Activated CD8-positive, alpha-beta memory T cell treated with anti-CD3 and anti-CD28 coated beads, Interleukin-2, amount 50 U/mL, for 4 hours (primary cell): ENCODE measurements at places on chromosomes 3 and 15.

DNA sequence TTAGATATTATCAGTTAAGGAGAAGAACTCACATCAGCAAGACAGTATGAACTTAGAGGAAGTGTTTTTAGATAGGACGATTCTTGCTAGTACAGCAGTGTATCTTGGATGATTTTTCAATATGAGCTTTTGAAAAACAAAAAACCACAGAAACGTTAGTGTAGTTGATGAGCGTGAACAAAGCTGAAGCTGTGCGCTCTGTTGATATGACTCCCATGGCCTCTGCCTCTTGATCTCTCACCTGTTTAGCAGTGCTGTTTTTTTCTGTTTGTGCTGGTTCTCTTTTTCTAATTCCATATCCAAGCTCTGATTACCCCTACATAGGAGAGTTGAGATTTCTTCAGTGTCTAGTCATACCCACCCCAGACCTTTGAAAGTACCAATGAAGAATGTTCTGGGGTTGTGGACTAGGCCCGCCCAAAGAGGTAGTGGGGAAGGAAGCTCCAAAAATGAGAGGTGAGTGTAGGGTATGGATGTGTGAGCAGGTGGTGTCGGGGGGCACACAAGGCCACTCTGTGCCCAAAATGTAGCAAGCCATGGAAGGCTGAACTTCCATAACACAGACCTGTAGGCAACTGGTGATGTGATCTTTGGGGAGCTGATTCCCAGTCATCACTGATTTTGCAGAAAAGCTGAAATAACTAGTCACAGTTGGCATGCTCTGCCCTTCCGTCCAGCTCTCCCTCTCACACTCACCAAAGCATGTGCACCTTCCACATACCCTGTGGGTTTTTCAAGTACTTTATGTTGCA, 20.0 kb upstream of the CMTM7 start:
- no peak for DNase-seq

GRCh38 chr15:71373917-71374316, 258.6 kb downstream of the THSD4 start:
- no peak for DNase-seq

DNA sequence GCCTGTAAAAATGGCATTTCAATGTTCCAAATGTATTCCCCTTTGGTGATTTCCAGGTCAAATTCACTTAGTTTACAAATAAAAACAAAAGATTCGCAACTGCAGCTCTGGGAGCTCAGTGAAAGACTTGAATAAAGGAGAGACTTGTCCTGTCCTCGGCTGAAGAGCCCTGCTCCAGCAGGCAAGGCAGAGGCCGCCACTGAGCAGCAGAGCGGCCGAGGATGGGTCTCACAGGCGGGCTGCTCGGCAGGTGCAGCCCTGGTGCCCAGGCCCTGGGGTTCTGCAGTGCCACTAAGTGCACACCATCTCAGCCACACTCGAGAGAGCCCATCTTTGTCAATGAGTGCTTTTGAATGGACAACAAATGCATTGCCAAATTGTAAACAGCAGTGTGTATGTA, 856.2 kb downstream of the AGBL1 start:
- no peak for DNase-seq

DNA sequence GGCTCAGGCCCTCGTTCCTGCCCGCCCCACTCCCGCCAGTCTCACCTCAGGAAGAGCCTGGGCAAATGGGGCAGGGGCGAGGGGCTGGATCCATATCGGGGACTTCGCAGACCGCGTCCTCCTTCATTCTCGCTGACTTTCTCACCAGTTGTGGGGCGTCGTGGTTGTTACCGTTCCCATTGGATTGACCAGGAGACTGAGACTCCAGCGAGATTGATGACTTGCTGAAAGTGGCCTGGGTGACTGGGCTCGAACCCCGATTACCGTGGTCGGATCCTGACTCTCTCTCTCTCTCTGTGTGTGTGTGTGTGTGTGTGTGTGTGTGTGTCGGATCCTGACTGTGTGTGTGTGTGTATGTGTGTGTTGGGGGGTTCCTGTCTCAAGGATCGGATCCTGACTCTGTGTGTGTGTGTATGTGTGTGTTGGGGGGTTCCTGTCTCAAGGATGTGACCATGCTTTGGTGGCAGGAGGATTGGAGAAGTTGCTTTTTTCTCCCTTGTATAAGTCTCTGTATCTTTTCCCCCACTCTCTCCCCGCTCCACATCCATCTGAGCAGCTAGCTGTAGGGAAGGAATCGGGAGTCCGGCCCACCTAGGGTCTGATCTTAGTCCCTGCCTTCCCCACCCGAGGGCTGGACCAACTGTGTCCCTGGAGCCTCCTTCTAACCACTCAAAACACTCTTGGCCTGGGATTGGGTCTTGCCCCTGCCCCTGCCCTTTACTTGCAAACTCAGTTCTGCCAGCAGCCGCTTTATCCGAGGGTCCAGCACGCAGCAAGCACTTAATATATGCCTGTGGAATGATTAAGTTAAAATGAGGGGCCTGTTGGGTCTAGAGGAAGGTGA, 603 bp downstream of the PLEKHO2 start:
- DNase-seq, result no peak

GRCh38 chr15:99212406-99212805, 37.0 kb downstream of the TTC23 start:
- DNase-seq, result no peak

DNA sequence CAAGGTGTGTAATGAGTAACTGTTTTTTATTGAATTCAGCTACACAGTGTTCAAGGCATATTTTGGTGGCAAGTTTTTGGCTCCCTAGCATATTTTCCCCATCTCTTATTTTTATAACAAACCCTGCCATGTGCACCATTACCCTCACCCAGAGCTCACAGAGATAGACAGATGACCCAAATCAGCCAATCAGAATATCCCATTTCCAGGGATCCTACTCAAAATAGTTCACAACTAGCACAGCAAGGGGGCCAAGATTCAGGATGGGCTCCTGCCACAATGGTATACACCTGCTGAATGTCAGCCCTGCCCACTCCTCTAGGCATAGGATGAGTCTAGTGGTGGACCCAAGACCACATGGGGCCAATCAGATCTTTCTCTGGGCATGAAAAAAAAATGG, 78.8 kb upstream of the SETMAR start:
- DNase-seq, result no peak

DNA sequence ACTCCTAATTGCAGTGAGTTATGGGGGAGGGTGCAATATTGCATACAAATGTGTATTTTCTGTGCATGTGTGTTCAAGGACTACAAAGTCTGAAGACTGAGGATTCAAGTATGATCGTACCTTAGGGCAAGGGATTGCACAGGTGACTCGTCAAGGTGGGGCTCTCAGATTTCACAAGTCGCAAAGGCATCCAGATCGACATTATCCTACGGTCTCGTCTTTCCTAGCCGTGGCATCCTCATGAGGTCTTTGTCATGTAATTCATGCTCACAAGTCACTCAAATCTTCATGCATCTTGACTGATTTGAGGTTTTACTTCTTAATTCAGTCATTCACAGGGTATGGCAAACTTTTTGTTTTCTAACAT, 191.4 kb upstream of the HES1 start:
- DNase-seq, result no peak

- DNase-seq, result no peak
Measured at GRCh38 chr3:78978037-78978436, 789.8 kb downstream of the ROBO1 start.

- no peak for DNase-seq
Measured at GRCh38 chr3:20914310-20914709, 728.3 kb upstream of the SGO1 start.

DNA sequence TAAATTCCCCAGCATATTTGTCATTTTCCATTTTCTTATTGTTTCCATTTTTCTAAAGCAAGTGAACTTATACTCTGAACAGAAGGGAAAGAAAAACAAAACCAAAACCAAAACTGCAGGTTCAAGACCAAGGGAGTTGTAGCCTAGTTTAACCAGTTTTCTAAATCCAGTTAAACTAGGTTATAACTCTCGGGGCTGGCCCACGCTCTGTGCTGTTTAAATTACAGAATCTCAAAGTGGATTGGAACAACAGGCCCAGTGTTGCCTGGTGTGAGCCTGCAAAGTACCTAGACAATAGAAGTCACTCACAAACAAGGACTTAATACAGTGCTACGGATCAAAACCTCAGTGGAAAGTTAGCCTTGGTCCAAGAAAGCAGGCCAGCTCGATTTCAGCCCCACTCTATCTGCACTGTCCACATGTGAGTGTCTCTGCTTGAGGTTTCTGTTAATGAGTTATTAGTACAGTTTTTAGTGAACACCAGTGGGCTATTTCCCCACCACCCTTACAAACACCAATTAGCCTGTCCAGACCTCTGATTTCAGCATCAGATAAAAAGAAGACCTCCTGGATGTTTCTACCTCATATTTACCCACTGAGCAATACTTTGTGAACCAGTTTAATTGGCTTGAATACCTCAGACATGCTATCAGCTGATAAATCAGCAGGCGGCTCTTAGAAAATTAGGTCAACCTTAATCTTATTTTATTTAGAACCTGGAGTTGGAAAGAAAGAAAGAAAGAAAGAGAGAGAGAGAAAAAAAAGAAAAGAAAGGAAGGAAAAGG, 93.8 kb upstream of the PDZRN3 start:
- DNase-seq, result no peak

DNA sequence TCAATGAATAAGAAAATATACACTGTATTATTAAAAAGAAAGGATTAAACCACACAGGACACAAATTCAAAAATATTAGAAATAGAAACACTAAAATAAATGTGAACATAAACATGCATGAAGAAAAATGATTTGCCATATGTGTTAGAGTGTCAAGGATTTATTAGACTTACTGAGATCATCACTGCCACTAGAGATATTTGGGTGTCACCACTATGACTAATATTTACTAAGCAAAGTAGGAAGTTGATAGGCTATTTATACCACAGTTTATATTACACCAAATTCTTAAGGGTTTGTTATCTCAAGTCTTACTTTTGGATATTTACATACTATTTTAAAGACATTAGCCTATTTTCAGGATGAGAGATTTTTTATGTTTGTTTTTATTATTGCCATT, 575.0 kb upstream of the SGO1 start:
- no peak for DNase-seq

DNA sequence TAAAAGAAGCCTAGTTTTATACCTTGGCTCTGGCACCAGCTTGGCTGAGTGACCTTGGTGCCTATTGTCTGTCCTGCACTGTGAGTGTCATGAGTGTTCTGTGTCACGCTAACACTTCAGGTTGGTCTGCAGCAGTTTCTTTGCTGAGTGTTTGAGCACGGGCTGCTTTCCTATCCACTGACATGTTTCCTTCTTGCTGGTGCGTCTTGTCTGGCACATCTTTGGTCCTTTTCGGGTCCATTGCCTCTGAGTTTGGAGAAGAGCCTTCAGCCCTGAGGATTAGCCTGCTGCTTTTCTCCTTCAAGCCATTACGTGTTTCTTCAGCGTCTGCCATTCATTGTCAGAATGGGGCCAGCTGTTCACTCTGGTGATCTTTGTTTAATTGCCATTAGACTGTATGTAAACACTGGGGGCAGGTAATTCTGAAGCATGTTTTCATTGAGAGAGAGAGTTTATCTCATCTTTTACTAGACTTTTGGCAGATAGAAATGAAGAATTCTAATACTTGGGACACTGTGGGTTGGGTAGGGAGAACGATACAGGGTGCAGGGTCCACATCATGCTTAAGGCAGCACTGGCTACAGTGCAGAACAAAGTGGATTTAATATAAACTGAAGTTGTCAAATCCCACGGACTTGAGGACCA, 55.5 kb downstream of the LRRC28 start:
- no peak for DNase-seq

DNA sequence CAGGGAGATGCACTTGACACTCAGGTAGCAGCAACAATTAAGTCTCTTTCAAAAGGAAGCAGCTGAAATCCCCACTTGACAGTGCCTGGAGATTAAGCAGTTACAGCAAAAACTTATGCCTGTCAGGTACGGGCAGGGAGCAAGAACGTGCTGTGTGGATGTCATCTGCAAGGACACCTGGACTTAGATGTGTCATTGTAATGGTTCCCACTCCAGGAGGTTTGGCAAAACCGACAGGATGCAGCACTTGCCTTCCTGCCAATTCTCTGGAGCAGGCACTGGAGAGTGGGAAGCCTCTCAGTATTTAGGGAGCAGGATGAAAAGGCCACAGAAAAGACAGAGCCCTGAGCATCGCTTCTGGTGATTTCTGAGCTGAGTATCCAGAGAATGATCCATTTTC, 292.4 kb downstream of the PDCD6IP start:
- DNase-seq, result no peak

- DNase-seq, result no peak
Measured at GRCh38 chr3:84108442-84108971, 850.3 kb upstream of the CADM2 start.

- no peak for DNase-seq
Measured at GRCh38 chr15:56996093-56996492, 77.6 kb downstream of the TCF12 start.

- DNase-seq, result no peak
Measured at GRCh38 chr3:85572978-85573377, 614.2 kb downstream of the CADM2 start.

GRCh38 chr15:68589783-68590710, 11.3 kb downstream of the CORO2B start:
- no peak for DNase-seq

- DNase-seq, result no peak
Measured at GRCh38 chr15:78415284-78415683, 22.7 kb upstream of the IREB2 start.

DNA sequence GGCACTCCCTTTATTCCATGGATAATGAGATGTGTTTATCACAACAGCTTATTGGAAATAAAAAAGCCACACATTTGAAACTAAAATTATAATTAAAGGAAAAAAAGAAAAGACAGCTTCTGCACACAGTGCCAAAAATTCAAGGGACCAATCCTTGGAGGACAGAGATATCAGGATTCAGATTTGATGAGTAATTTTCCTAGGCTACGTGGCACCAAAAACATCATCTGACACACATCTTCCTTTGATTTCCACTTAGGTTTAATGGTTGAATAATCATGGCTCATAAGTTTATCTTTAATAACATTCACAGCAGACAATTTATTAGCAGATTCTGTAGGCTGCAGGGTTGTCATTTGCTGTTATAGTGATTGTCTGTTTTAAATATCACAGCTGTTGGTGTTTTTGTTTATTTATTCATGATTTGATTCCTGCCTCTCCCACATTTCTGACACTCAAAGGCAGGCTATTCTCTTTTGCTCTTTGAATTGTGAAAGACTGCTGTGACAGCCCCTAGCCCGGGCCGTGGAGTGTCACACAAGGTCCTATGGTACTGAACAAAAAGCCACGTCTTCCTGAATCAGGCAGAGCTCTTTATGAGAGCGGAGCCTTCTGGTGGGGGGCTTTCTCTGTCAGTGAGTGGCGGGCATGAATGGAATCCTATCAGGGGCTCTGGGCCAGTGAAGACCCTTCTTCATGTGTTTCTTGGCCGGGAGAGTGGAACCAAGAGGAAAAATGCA, 708.5 kb downstream of the SQOR start:
- DNase-seq, result no peak

DNA sequence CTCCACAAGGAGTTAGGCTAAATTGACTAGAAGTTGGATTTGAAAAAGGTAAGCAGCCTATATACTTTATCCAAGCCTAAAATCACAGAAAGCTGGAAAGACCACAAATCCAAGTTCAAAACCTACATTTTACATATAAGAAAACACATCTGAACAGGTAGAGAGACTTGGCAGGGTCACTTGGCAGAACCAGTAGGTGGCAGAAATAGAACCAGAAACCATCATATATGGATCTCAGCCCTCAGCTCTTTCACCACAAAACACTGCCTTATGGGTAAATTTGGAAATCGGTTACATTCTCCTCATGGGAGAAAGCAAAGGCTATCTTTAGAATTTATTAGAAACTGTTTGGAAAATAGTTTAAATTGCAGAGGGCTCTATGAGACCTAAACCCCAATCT, 44.2 kb downstream of the MKRN2 start:
- no peak for DNase-seq

GRCh38 chr15:29196290-29196689, 73.3 kb downstream of the NSMCE3 start:
- no peak for DNase-seq
